Activated CD8-positive, alpha-beta memory T cell treated with anti-CD3 and anti-CD28 coated beads for 24 hours (primary cell): ENCODE measurements at places on chromosomes 12 and 14.

- no peak for DNase-seq
Measured at GRCh38 chr12:117567644-117568216, 206.3 kb upstream of the NOS1 start.

GRCh38 chr14:105340821-105341733 is 26.5 kb downstream of the PACS2 start:
- DNase-seq: no peak

- DNase-seq: peak; percentile 78
Measured at GRCh38 chr12:14256555-14257169, 108.8 kb upstream of the ATF7IP start.

- no peak for DNase-seq
Measured at GRCh38 chr12:128698301-128698972, 125.3 kb downstream of the SLC15A4 start.

- DNase-seq: no peak
Measured at GRCh38 chr14:78725086-78725485, 554.9 kb downstream of the NRXN3 start.

DNA sequence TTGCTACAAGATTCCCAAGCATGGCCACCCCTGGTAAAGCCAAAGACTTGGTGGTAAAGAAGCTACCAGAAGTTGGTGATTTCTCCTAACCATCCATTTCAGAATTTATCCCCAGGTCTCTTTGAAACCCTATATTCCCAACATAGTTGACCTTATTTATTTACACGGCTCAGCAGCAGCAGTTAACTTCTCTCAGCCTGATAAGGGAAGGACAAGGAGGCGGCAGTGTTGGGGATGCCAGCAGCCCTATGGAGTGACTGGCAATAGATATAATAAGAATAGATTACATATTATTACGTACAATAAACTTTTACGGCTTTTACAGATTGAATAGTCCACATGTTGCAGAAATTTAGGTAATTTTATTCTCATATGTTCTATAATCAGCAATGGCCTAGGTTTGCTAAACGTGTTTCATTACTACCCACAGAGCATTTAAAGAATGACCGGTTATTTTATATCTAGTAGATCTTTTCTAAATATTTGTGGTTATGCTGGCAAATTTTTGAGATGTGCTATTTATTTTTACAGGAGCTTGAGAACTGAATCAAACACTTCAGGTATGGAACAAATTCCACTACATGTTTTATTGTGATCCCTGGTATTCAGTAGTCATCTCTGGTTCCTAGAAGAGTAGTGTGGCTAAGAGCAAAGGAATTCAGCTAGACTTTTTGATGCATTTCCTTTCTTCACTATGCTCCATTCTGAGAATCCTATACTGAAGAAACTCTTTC is 19.8 kb upstream of the PALS1 start:
- DNase-seq: no peak

GRCh38 chr12:91767237-91767636 is 378.4 kb downstream of the BTG1 start:
- no peak for DNase-seq

DNA sequence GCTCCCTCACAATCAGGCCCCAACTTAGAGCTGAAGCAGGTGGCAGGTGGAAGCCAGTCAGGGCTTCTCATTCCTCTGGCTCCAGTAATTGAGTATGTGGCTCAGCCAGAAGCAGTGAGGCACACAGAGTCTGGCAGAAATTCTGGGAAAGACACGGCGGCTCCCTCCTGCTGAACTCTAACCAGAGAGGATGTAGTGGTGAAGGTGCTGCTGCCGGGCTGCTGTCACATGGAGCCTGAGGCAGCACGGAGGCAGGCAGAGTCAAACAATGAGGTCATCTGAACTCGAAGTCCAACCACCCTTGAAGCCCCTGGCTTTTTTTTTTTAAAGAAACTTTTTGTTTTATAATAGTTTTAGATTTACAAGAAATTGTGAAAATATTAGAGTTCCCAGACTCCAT is 33.4 kb upstream of the SMOC1 start:
- DNase-seq: no peak

DNA sequence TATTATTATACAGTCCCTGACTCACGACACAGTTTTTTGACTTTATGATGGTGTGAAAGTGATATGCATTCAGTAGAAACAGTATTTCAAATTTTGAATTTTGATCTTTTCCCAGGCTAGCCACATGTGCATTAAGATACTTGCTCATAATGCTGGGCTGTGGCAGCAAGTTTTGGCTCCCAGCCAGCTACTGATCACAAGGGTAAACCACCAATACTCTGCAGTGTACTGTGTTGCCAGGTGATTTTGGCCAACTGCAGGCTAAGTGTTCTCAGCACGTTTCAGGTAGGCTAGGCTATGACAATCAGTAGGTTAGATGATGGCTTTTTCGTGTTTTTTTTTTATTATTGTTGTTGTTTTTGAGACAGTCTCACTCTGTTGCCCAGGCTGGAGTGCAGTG is 69.4 kb upstream of the ACTN1 start:
- DNase-seq: no peak

- DNase-seq: no peak
Measured at GRCh38 chr14:25122211-25122610, 72.3 kb upstream of the STXBP6 start.

- DNase-seq: no peak
Measured at GRCh38 chr14:90675399-90675798, 140.8 kb downstream of the TTC7B start.

DNA sequence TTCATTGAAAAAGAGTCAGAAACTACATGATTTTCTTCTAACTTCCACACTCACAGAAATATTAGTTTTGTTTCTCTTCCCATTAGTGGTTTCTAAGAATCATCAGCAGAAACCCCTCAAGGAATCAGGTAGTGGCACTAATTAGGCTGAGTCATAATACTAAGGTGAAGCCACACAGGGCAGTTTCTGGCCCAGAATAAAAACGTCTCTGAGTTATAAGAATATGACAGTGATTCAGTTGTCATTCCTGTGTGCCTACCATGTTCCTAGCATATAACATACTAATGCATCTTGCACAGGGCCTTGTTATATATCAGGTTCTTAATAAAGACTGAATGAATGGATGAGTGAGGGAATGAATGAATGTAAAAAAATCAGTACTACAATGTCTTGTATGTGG is 206.0 kb upstream of the PLEKHG7 start:
- no peak for DNase-seq

- no peak for DNase-seq
Measured at GRCh38 chr14:100552524-100553125, 34.6 kb downstream of the BEGAIN start.
